ENCODE measurements at places on chromosomes 12 and 14. TPM values are rescaled to one million over a fixed set of nuclear protein-coding genes. Genes with fewer than 3 reads are reported as not detected.
A peak's percentile ranks its signal among the peaks of the same experiment; 100 is the strongest.

Gene MED13L
- 42.0 TPM for polyA plus RNA-seq

Gene ASIC1
- polyA plus RNA-seq, result not detected

Gene KRT6C
- not detected for polyA plus RNA-seq

Gene MYF6
- polyA plus RNA-seq, result not detected

Gene RNF212B
- polyA plus RNA-seq, result not detected

DNA sequence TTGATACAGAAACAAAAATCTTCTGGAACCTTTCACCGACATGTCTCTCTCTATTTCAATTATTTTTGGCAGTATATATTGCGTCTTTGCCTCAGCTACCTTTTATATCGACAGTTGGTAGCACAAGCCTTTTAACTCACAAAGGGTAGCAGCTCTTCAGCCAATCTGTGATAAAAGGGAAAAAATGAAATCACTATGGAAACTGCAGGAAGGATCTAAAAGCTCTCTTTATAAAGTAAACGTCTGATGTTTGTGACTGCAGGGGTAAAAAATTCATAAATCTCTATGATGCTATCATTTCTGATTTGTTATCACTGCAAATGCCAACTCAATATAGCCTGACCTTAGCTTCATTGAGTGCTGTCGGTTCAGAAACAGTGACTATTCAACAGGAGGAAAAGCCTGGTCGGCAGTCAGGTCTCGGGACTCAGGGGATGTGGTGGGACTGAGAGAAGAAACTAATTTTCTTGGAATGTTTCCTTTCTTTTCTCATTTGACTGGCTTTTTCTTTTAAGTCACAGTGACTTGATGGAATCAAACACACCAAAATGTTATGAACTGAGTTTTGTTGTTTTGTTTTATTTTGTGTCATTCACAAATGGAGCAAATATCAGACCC is 5.9 kb upstream of the RMST start:
- DNase-seq, result no peak
- H3K27me3 ChIP-seq, result no peaks in the 10 kb centered on the region
- no peaks in the 10 kb centered on the region for H3K4me1 ChIP-seq
- no peaks in the 10 kb centered on the region for H3K36me3 ChIP-seq

GRCh38 chr12:3038926-3039510 is 38.2 kb upstream of the TSPAN9 start:
- no peaks in the 10 kb centered on the region for H3K36me3 ChIP-seq
- no peaks in the 10 kb centered on the region for H3K27me3 ChIP-seq
- no peak overlapping the region for H3K27ac ChIP-seq
- no peak for DNase-seq

- H3K27me3 ChIP-seq, result no peaks in the 10 kb centered on the region
- H3K27ac ChIP-seq, result no peak overlapping the region
- no peak for DNase-seq
- no peak overlapping the region for H3K4me3 ChIP-seq
- no peaks in the 10 kb centered on the region for H3K36me3 ChIP-seq
Measured at GRCh38 chr12:58809064-58809607, 111.2 kb downstream of the LRIG3 start.

- H3K27ac ChIP-seq, result no peak overlapping the region
- peaks cover 34% of the 10 kb centered on the region for H3K4me1 ChIP-seq
- DNase-seq, result peak; percentile 17
- H3K36me3 ChIP-seq, result peaks cover 16% of the 10 kb centered on the region
- no peak overlapping the region for H3K4me3 ChIP-seq
Measured at GRCh38 chr14:89308232-89308959, 108.6 kb downstream of the FOXN3 start.

- no peak for DNase-seq
- no peaks in the 10 kb centered on the region for H3K4me1 ChIP-seq
- H3K36me3 ChIP-seq, result no peaks in the 10 kb centered on the region
- H3K27me3 ChIP-seq, result no peaks in the 10 kb centered on the region
- no peak overlapping the region for H3K27ac ChIP-seq
Measured at GRCh38 chr14:90132821-90133570, 71.2 kb downstream of the KCNK13 start.

DNA sequence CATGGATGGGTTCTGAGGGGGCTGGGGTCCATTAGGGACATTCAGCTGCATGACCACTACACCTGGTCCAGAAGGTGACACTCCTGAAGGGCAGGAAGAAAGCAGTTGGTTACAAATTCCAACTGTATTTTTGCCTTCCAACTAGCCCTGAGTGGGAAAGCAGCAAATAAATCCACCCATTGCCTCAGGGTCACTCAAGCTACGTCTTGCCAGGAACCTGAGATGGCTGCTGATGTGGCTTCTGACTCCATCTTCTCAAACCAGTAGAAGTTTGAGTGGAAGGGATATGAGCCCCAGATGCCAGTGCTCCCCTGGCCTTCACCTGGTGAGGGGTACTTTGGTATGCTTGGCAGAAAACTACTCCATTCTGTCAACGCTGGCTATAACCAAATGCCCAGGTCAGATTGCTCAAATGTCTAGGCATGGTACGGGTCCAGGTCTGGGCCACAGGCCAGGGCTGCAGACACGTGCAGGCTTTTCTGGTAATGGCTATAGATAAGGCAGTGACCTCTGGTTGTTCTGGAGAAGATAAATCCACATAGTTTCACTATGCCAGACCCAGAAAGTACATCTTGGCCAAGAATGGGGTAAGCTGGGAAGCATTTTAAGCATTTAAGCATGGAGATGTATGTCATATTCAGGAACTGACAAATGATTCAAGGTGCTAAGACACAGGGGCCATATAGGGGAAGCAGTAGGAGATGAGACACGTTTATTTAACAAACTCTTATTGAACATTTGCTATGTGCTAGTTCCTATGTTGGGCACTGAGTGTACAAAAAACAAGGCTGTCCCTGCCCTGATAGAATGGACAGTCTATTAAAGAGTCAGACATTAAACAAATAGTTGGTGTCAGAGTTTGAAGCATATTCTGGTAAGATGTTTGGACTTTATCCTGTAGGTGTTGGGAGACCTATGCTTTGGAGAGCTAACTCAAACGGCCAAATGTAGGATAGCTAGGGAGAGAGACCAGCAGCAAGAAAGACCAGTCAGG is 8.3 kb upstream of the STAC3 start:
- H3K27me3 ChIP-seq, result no peaks in the 10 kb centered on the region
- no peak overlapping the region for H3K4me3 ChIP-seq
- no peak overlapping the region for H3K27ac ChIP-seq
- DNase-seq, result no peak
- no peaks in the 10 kb centered on the region for H3K4me1 ChIP-seq
- peaks cover 83% of the 10 kb centered on the region for H3K36me3 ChIP-seq

DNA sequence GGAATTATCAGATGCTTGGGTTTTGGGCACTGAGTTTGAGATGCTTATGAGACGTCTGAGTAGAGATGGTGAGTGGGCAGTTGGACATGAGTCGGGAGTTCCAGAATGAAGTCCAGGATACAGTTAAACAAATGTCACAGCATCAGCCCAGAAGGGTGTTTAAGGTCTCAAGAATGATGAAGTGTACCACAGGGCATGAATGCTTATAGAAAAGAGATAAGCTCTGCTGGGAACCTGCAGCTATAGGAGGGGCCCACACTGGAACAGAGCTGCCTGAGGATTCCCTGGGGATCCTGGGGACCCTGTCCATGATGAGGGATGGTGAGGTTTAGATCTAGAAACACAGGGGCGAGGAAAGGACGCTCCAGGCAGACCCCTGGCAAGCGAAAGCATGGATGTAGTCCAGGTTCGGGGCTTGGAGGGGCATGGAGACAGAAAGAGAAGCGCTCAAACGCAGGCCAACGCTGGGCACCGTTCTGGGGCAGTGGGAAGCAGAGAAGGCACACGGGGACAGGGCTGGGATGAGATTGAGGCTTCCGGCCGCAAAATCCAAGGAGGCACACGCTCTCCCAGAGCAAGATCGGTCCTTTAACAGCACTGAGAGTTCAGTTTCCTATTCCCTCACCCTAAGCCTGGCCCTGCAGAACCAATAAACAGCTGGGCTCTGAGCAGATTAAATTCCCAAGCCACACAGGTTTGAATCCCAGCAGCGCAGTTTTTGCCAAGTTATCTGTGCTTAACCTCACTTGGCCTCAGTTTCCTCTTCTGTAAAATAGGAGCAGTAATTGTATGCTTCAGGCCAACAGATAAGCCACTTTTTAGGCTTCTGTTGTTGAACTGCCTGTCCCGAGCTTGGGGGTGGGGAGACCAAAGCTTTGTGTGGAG is 52.9 kb downstream of the EID3 start:
- no peak overlapping the region for H3K27ac ChIP-seq
- H3K27me3 ChIP-seq, result no peaks in the 10 kb centered on the region
- H3K36me3 ChIP-seq, result peaks cover 37% of the 10 kb centered on the region
- H3K4me3 ChIP-seq, result no peak overlapping the region
- no peak for DNase-seq

DNA sequence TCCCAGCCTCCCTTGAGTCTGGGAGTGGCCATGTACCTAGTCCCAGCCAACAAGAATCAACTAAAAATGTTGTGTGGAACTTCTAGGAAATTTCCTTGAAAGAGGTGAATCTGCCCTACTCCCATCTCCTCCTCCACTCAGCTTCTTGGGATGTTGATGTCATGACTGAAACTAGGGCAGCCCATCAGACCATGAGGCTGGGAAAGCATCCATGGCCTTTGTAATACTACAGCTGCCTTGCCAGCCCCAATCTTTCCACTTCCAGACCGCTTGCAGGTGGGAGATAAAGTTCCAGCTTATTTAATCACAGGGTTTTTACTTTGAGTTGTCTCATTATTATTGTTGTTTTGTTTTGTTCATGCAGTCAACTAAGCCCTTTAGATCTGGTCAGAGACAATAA is 170.3 kb upstream of the LMNTD1 start:
- no peaks in the 10 kb centered on the region for H3K36me3 ChIP-seq
- H3K27ac ChIP-seq, result no peak overlapping the region
- no peaks in the 10 kb centered on the region for H3K4me1 ChIP-seq
- H3K4me3 ChIP-seq, result no peak overlapping the region

GRCh38 chr14:33631021-33631420 is 319.9 kb downstream of the EGLN3 start:
- H3K36me3 ChIP-seq, result no peaks in the 10 kb centered on the region
- no peak overlapping the region for H3K4me3 ChIP-seq
- DNase-seq, result no peak
- no peak overlapping the region for H3K27ac ChIP-seq
- H3K27me3 ChIP-seq, result no peaks in the 10 kb centered on the region

DNA sequence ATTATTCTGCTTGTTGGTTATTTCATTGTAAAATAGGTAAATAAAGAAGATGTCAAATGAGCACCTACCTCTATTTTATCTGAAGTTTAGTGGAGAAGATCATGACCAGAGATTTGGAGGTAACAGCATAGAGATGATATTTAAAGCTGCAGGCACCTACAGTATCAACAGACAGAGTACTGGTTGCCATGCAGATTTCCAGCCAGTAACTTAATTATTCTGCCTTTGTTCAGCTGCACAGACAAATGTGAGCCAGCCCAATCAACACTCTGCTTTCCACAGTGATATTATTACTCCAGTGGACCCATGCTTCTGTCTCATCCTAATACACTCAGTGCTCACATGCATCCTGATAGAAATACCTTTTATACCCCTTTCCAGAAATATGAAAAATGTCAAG is 348.5 kb upstream of the RGS6 start:
- DNase-seq, result no peak
- H3K27ac ChIP-seq, result no peak overlapping the region
- no peaks in the 10 kb centered on the region for H3K27me3 ChIP-seq
- H3K4me3 ChIP-seq, result no peak overlapping the region
- H3K36me3 ChIP-seq, result peaks cover 10% of the 10 kb centered on the region
- H3K4me1 ChIP-seq, result peaks cover 33% of the 10 kb centered on the region

GRCh38 chr14:36647824-36648753 is 13.6 kb upstream of the PAX9 start:
- peaks cover 87% of the 10 kb centered on the region for H3K27me3 ChIP-seq
- no peak for DNase-seq
- H3K4me3 ChIP-seq, result no peak overlapping the region
- H3K4me1 ChIP-seq, result no peaks in the 10 kb centered on the region

DNA sequence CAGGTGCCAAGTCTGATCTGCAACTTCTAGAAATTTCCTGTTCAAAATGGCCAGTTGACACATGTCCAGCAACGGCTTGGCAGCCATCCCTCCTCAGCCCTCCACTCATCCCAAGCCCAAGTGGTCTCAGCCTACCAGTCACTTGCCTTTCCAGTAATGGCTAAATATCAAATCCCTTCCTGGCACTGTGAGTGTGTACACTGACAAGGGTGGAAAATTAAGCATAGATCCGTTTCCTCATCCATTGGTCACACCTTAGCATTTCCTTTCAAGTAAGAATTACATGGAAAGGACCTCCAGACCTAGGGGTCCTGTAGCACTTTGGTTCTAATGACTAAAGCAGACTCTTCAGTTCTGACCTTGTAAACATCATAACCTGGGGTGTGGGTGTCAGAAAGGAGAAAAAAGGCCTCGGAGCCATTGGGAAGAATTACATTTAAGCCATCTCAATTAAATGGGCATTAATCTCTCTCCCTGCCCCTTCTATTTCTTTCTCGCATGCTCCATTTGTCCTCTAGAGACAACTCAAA is 15.4 kb downstream of the LLPH start:
- peaks cover 8% of the 10 kb centered on the region for H3K4me1 ChIP-seq
- no peaks in the 10 kb centered on the region for H3K27me3 ChIP-seq
- no peak overlapping the region for H3K27ac ChIP-seq
- no peak for DNase-seq

- DNase-seq, result peak; percentile 52
- peak overlapping the region; percentile 13 for H3K27ac ChIP-seq
- H3K36me3 ChIP-seq, result peaks cover 12% of the 10 kb centered on the region
- peaks cover 18% of the 10 kb centered on the region for H3K4me1 ChIP-seq
Measured at GRCh38 chr14:67680121-67680602, 5.7 kb upstream of the VTI1B start.

GRCh38 chr14:98950353-98950895 is 321.6 kb downstream of the BCL11B start:
- no peak for DNase-seq
- no peak overlapping the region for H3K27ac ChIP-seq
- no peaks in the 10 kb centered on the region for H3K27me3 ChIP-seq
- no peaks in the 10 kb centered on the region for H3K36me3 ChIP-seq
- H3K4me3 ChIP-seq, result no peak overlapping the region

DNA sequence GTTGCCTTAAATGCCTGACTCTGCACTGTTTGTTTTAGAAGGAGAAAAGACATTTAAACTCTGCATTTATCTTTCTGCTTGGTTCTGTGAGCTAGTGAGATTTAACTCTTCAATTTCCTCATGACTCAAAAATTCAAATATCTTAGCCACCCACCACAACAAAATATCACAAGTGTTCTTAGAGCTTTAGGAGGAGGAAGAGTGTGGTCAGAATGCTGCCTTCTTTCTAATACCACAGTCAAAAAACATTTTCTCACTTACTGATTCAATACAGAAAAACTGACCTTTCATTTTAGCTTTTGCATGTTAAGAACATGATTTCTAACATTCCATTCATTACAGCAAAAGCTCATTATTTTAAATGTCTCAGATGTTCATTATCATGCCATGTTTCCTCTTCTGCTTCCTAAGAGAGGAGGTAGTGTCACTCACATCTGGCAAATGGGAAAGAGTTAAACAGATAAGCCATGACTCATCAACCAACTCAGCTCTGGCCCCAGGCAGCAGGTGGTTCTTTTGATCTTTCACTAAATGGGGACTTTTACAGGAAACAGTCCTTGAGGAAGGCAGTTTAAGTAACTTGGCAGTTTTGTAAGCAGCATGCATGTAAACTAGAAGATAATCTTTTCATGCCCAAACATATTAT is 56.4 kb upstream of the RNU6-8 start:
- H3K27ac ChIP-seq, result no peak overlapping the region
- no peak overlapping the region for H3K4me3 ChIP-seq
- H3K36me3 ChIP-seq, result no peaks in the 10 kb centered on the region
- no peaks in the 10 kb centered on the region for H3K27me3 ChIP-seq
- DNase-seq, result no peak
- H3K4me1 ChIP-seq, result no peaks in the 10 kb centered on the region
